ENCODE measurements at places on chromosomes 12 and 14.

DNA sequence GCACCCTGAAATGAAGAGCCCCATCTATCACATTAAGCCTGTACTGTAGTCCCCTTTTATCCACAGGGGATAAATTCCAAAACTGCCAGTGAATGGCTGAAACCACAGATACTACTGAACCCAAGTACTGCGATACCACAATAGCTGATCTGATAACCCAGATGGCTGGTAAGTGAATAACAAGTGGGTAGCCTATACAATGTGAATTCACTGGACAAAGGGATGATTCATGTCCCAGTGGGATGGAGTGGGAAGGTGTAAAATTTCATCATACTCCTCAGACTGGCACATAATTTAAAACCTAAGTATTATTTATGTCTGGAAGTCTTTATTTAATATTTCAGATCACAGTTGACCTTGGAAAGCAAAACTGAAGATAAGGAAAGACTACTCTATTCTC, 201.3 kb downstream of the GPHN start:
- DNase-seq, result no peak

DNA sequence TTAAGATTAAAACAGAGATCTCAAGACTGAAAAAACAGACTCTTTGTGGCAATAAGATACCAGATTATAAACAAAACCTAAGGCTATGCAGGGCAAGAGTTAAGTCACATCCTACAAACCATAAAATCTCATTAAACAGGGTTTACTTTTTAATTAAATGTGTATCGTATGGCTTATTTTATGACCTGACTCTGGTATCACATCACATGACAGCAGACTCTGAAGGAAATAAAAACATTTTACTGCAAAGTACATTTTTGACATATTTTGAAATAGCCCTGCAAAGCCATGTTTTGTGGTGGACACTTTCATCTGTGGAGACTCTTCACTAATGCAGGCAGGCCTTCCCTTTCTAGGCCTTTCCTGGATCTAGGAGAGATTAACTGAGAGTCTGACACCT, 327.6 kb upstream of the CLEC14A start:
- DNase-seq, result no peak

- no peak for DNase-seq
Observed at GRCh38 chr14:34247605-34248004, 214.4 kb downstream of the SPTSSA start.

GRCh38 chr14:99581374-99581773, 22.6 kb downstream of the CCDC85C start:
- DNase-seq, result no peak

- no peak for DNase-seq
Observed at GRCh38 chr12:57131896-57132744, 3.8 kb downstream of the LRP1 start.

GRCh38 chr12:92075425-92075914, 70.2 kb downstream of the BTG1 start:
- no peak for DNase-seq

GRCh38 chr14:64727551-64728071, 23.4 kb downstream of the PLEKHG3 start:
- no peak for DNase-seq

- no peak for DNase-seq
Observed at GRCh38 chr14:60566101-60566500, 57.2 kb downstream of the SIX6 start.

- no peak for DNase-seq
Observed at GRCh38 chr12:127113945-127114344, 1153.0 kb upstream of the TMEM132C start.

DNA sequence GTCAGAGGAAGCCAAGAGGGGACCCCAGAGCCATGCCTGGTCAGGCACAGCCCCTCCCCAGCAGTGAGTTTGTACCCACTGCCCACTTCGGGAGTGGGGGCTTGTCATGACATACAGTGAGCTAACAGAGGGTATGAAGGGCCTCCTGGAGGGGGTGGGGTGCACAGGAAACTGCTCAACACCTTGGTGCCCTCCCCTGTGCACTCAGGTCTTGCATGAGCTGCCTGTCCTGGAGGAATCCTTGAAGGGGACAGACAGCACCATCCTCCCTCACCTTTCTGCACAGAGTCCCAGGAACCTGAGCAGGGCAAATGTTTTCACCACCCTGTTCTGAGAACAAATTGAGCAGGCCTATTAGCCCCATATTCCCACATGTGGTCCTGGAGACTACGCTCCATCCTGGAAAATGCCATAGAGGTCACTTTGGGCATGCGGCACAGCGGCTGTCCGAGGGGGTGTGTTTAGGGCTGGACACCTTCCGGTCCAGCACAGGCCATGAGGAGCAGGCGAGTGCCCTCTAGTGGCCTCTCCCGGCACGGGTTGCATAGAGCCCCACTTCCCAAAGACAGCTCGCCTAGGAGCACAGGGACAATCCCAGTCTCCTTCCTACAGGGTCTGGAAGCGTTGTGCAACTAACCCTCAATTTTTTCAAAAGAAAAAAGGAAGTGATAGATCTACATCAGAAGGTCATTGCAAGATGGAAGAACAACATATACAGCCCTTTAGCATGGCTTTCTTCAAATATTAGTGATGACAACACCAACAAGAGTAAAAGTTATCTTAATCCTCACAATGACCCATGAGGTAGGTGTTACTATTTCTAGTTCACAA, 31.9 kb upstream of the ZFP36L1 start:
- DNase-seq, result peak; percentile 75

- no peak for DNase-seq
Observed at GRCh38 chr14:34104489-34105397, 153.9 kb upstream of the EGLN3 start.

GRCh38 chr12:26799741-26800140, 33.3 kb downstream of the ITPR2 start:
- no peak for DNase-seq

- no peak for DNase-seq
Observed at GRCh38 chr12:71509705-71510104, 70.1 kb downstream of the LGR5 start.

- DNase-seq, result peak; percentile 13
Observed at GRCh38 chr14:20757965-20758364, 10.2 kb upstream of the EDDM3B start.

DNA sequence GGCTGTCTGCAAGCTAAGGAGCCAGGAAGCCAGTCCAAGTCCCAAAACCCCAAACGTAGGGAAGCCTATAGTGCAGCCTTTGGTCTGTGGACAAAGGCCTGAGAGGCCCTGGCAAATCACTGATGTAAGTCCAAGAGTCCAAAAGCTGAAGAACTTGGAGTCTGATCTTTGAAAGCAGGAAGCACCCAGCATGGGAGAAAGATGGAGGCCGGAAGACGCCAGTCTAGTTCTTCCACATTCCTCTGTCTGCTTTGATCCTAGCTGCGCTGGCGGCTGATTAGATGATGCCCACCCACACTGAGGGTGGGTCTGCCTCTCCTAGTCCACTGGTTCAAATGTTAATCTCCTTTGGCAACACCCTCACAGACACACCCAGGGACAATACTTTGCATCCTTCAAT, 58.5 kb downstream of the CAPS2 start:
- no peak for DNase-seq

- no peak for DNase-seq
Observed at GRCh38 chr14:104116756-104117340, 21.5 kb upstream of the KIF26A start.

DNA sequence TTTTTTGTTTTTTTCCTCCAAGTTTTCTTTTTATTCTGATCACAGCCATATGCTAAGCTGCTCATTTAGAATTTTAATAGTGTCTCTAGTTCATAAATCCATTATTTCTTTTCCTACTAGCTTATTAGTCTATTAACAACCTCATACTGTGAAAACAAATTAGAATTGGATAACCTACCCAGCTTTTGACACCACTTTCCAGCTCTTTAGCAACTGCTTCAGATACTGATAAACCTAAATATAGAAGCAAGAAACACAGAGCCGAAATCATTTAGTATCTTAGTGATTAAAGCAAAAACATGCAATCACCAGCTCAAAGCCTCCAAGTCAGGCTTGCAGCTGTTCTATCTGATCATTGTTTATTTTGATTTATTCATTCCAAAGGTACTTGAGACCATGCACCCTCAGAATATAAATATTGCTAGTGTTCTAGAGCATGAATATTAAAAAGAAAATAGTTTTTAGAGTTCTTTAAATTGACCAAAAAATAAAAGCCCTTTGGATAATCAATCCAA, 121.5 kb downstream of the STXBP6 start:
- no peak for DNase-seq

DNA sequence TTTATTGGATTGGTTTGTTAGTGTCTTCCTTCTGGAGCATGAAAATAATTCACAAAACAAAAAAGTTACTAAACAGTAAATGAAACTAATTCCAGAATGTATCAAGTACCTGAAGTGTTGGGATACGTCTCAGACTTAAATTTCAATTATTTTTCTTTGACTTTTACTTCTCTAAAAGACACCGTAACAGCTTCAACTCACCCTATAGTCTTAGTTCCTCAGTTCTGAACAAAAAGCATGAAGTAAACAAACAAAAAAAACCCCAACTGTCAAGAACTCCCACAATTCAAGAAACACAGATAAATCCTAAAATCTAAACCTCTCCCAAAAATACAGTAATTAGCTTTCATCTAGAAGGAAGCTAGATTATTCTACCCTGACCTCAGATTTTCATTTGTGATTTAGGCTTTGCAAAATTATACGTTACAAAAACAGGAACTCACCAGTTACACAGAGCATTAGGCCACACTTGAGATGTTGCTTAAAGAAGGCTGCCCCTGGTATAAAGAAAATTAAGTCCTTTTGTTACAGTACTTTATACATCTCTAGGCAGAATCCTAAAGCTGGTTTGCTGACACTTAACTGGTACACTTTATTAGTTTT, 10.2 kb downstream of the HEATR5A start:
- peak; percentile 72 for DNase-seq

DNA sequence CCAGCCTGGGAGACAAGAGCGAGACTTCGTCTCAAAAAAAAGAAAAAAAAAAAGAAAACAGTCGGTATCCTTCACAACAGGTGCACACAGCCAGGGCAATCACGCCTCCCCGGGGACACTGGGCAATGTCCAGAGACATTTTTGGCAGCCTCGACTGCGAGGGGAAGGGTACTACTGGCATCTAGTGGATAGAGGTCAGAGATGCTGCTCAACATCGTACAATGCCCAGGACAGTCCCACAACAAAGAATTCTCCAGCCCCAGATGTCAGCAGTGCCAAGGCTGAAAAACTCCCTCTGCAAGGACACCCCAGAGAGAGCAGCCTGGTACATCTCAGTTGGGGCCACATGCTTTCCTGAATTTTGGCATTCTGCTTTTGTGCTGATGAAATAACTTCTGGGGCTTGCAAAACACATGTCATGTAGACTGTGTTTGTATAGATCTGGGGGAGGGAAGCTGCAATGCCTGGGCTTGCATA, 21.5 kb downstream of the ALDH2 start:
- DNase-seq, result peak; percentile 73

DNA sequence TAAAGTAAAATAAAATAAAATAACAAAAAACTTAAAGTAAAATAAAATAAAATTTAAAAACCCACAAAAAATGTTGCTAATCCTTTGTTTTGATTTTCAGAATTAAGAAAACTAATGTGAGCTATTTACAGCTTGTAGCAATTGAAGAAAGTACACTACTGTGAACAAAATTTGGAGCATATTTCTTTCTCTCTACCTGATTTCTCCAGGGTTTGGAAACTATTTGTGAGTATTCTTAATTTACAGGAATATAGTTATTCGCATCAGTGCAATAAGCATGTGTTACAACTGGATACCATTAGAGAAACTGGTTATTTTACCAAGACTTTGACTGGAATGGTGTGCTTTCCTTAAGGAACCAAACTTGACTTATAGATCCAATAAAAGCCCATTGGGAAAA, 86.1 kb upstream of the CNOT2 start:
- DNase-seq, result no peak

GRCh38 chr12:116610971-116611541, 51.9 kb downstream of the MAP1LC3B2 start:
- DNase-seq, result no peak

- DNase-seq, result no peak
Observed at GRCh38 chr14:96624661-96625425, 122.7 kb downstream of the PAPOLA start.

- DNase-seq, result no peak
Observed at GRCh38 chr12:93008044-93008778, 79.1 kb upstream of the EEA1 start.

- no peak for DNase-seq
Observed at GRCh38 chr12:71876137-71876799, 36.7 kb downstream of the TBC1D15 start.

- no peak for DNase-seq
Observed at GRCh38 chr12:69331519-69331908, 16.7 kb upstream of the LYZ start.

DNA sequence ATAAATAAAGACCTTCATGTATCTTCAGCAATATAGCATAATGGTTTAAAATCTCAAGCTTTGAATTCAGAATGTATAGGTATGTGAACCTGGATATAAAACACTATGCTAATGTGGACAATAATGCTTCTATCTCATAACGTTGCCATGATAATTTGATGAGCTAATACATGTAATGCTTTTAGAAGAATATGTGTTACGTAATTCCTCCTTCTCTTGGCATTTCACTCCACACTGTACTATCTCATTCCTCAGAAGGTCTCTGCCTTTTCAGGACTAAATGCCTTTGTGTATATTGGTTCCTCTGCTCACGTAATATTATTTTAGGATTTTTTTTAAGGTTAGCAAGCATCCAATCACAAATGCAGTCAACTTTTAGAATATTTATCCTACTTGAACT, 86.5 kb downstream of the FOXA1 start:
- no peak for DNase-seq

GRCh38 chr14:76784881-76785280, 23.6 kb downstream of the VASH1 start:
- peak; percentile 94 for DNase-seq

DNA sequence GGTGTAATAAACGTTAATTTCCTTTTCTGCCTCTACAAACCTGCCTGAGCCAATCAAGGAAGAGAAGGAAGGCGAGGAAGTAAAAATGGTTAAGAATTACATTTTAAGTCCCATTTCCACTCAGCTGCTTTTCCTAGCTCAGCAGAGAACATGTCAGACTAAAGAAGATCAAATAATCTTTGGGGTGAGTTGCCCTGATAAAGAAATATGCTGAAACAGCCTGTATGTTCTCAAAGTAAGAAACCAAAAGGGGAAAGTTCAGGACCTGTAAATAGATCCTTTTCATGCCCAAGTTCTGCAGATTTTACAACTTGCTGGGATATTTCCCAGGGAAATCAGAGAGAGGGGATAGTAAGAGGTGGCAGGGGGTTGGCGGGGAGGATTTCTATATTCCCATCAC, 55.5 kb downstream of the PHLDA1 start:
- DNase-seq, result no peak

GRCh38 chr12:81626406-81626805, 132.7 kb downstream of the PPFIA2 start:
- no peak for DNase-seq
